Esophagus muscularis mucosa (tissue), 4 donors: ENCODE measurements at places on chromosomes 2 and 18. TPM values are rescaled to one million over a fixed set of nuclear protein-coding genes. Genes with fewer than 3 reads are reported as not detected.

The GALNT14 gene
- total RNA-seq: 1.0 TPM

The SH3RF3 gene
- total RNA-seq: 13.0 TPM

The LCT gene
- total RNA-seq: not detected

The CKAP2L gene
- 0.91 TPM for total RNA-seq

The IL36A gene
- total RNA-seq: not detected

The ANKRD36 gene
- 25.3 TPM for total RNA-seq

DNA sequence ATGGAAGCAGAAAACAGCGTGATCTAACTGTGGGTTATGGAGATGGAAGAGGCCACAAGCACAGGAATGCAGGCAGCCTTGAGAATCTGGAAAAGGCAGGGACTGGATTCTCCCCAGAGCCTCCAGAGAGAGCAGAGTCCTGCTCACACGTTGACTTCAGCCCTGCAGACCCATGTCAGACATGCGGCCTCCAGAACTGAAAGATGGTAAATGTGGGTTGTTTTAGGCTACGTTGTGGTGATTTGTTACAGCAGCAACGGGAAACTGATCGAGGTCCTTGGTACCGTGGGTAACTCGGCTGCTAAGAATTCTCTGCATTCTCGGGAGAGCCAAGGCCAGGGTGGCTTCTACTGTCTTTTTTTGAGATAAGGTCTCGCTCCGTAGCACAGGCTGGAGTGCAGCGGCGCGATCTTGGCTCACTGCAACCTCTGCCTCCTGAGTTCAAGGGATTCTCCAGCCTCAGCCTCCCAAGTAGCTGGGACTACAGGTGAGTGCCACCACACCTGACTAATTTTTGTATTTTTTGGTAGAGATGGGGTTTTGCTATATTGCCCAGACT, 97.1 kb downstream of the ACKR3 start:
- no peaks in the 10 kb centered on the region for H3K27me3 ChIP-seq
- no peak overlapping the region for H3K27ac ChIP-seq
- H3K36me3 ChIP-seq: no peaks in the 10 kb centered on the region

DNA sequence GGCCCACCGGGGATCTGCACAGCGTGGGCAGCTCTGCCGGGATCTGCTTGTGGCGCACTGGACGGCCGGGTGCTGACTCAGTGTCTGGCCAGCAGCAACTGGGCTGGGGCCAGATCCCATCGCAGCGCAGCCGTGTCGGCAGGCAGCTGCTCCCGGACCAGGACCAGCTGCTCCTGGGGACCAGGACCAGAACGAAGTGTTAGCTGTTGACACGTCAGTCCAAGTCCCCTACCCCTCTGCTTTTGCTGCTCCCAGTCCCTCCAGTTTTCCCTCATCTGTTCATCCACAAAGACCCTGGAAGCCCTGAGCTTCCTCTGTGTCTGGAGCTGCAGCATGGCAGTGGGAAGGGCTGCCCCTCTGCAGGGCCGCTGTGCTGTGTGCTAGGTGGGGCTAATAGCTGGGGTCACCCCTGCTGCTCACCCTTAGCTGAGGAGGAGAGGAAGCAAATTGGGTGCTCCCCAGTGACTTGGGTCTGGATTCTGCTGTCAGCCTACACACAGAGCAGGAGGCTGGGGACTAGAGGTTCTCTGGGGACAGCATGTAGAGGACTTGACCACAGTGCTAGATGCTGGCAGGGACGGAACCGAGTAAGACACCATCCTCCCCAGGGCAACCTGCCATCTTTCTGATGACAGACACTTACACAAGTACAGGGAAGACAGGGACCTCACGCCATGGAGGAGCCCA, 16.9 kb upstream of the KIF1A start:
- no peaks in the 10 kb centered on the region for H3K36me3 ChIP-seq
- no peak overlapping the region for H3K27ac ChIP-seq
- no peak overlapping the region for H3K4me3 ChIP-seq
- DNase-seq: no peak
- no peaks in the 10 kb centered on the region for H3K27me3 ChIP-seq

- no peak overlapping the region for H3K27ac ChIP-seq
- H3K4me3 ChIP-seq: no peak overlapping the region
- no peak for DNase-seq
- peaks cover 22% of the 10 kb centered on the region for H3K4me1 ChIP-seq
- peaks cover 50% of the 10 kb centered on the region for H3K36me3 ChIP-seq
Measured at GRCh38 chr2:70083344-70084156, 3.7 kb upstream of the PCBP1 start.

- H3K36me3 ChIP-seq: no peaks in the 10 kb centered on the region
- no peaks in the 10 kb centered on the region for H3K27me3 ChIP-seq
- H3K4me3 ChIP-seq: no peak overlapping the region
Measured at GRCh38 chr2:127080226-127080937, 26.6 kb downstream of the BIN1 start.

DNA sequence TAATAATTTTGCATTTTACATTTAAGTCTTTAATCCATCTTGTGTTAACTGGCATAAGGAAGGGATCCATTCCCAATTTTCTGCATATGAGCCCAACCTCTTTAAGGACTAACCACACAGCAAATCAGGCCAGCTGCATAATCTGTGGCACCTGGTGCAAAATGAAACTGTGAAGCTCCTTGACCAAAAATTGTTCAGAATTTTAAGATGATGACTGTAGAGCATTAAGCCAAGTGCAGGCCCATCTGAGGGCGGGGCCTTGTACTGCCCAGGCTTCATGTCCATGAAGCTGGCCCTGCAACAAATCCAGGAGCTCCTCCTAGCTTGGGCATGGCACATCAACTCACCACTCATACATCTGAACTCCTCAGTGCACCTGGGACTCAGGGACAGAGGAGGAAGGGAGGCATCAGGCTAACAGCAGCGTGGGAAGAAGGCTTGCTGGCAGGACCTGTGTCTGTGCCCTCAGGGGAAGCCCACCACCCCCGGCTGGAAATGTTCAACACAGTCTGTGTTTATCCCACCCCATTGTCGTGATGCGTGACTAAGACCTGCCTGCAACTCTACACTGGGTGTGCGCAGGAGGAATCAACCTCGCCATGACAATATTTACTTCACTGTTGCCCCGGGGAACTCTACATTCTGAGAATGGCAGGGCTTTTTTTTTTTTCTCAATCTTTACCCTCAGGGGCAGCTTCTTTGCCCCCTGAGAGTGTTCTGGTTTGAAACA, 128.9 kb upstream of the SIX2 start:
- H3K36me3 ChIP-seq: no peaks in the 10 kb centered on the region
- peaks cover 19% of the 10 kb centered on the region for H3K27me3 ChIP-seq
- H3K4me1 ChIP-seq: no peaks in the 10 kb centered on the region
- H3K27ac ChIP-seq: no peak overlapping the region

- H3K27me3 ChIP-seq: no peaks in the 10 kb centered on the region
- H3K4me1 ChIP-seq: no peaks in the 10 kb centered on the region
- no peaks in the 10 kb centered on the region for H3K36me3 ChIP-seq
- H3K27ac ChIP-seq: no peak overlapping the region
- no peak overlapping the region for H3K4me3 ChIP-seq
Measured at GRCh38 chr2:10135296-10136089, 13.0 kb downstream of the RRM2 start.

DNA sequence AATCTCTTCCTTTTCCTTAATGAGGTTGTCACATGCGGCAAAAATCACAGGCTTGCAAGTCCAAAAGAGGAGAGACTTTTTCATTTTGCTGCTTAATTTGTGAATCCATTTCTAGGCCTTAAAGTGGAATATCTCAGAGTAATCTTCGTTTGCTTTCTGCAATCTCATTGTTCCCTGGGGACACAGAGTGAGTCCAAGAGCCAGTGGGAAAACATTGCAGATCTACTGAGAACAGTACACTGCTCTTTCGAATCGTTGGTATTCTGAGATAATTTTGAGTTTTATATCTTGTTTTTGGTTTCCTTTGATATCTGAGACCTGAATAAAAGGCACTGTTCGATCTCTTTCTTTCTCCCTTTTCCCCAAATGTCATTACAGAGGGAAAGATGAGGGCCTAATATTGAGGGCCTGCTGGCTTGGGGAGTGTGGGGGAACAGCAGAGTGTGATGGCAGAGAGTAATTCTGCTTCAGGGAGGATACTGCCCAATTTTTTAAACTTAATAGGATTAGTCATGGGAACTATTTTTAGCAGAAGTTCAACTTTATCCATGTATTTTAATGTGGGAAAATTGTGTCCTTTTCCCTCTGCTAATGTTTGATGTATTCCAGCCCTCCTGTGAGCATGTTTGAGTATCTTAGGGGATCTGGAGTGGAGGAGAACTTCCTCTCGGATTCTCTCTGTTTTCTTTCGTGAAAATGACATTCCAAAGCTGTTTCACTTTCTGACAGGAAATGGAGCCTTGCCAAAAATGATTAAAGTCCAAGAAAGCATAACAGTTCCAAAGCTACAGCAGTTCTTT, 418.2 kb upstream of the ZEB2 start:
- peaks cover 25% of the 10 kb centered on the region for H3K4me1 ChIP-seq
- DNase-seq: no peak
- no peak overlapping the region for H3K4me3 ChIP-seq
- peak overlapping the region; percentile 51 for H3K27ac ChIP-seq
- H3K36me3 ChIP-seq: no peaks in the 10 kb centered on the region

DNA sequence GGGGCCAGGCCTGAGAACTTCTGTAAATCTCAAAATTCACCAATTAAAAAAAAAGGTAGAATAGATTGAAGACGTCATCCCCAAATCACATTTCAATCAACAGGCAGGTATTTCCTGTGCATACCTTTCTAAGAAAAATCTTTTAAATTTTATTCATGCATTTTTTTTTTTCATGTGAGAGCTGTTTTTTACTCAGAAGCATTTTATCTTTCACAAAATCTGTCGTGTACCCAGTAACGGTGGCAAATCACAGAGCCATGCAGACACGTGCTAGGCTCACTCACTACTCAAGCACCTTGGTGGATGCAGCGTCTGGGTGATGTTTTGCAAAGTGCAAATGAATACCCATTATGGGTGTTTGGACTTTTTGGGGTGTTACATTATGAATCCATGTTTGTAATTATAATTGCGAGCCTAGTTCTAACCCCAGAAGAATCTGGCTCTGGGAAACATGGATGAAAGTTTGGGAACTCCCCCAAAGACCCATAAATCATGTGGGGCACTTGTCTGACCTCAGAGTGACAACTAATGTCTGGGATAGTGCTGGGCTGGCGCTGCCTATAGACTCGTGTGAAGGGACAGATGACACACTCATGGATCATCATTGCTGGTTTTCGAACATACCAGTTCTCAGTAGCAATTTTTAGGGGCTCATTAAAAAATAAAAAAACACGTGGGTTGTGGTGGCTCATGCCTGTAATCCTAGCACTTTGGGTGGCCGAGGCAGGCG, 335.2 kb downstream of the LPIN1 start:
- DNase-seq: no peak
- no peaks in the 10 kb centered on the region for H3K36me3 ChIP-seq
- H3K4me1 ChIP-seq: no peaks in the 10 kb centered on the region
- no peak overlapping the region for H3K27ac ChIP-seq

DNA sequence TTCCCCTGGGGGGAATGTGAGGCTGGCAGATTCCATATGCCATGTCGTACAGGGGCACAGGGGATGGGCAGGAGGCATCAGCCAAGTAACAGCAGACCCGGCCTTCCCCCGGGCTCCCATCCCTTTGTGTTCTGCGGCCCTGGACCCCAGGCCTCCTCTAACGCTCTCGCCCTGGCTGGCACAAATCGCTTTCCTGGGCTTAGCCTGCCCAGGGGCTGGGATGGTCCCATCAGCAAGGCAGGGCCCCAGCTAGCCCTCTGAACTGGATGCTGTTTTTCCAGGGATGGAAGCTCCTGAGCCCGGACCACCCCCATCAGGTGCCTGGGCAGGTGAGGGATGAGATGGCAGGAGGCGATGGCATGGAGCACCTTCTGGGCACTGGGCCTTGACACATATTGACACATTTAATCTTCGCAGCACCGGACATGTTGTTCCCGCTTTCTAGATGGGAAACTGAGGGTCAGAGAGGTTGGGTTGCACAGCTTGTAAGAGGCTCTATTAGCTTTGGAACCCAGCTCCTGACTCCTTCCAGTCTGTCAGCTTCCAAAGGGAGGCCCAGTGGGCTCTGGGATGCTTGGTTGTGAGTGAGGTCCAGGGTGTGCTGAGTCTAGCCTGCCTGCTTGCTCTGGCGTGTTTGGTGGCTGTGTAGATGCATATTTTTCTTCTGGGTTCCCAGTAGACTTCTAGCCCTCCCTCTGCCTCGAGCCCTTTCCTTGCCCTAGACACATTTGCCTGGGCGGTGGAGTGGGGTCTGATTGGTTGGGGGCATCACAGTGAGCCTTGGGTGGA, 40.3 kb downstream of the GLI2 start:
- H3K36me3 ChIP-seq: no peaks in the 10 kb centered on the region
- no peak overlapping the region for H3K4me3 ChIP-seq
- H3K4me1 ChIP-seq: peaks cover 15% of the 10 kb centered on the region
- no peaks in the 10 kb centered on the region for H3K27me3 ChIP-seq
- DNase-seq: no peak

GRCh38 chr18:65347446-65347845, 403.4 kb upstream of the CDH7 start:
- H3K27ac ChIP-seq: no peak overlapping the region
- H3K27me3 ChIP-seq: no peaks in the 10 kb centered on the region
- no peak for DNase-seq

DNA sequence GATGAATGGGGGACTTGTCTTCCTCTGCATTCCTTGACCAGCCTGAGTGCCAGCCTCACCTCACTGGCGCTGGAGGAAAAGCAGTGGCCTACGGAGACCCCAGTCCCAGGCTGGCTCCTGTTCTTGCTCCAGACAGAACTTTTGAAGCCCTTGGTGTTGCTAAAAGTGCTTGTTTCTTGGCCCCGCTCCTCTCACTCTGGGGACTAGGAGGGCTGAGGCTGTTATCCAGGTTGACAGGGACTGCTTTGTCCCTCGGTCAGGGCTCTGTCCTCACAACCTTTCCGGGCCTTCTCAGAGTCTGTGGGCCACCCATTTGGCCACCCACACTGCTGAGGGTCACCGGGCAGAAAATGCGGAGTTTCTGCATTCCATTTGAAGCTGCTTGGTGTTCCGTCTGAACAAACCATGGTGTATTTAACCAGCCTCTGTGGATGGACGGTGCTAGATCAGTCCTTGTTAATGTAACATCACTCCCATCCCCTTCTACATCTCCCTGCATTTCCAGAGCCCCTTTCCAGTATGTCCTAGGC, 25.6 kb downstream of the B3GNT7 start:
- no peaks in the 10 kb centered on the region for H3K4me1 ChIP-seq
- DNase-seq: no peak
- no peaks in the 10 kb centered on the region for H3K36me3 ChIP-seq
- H3K27ac ChIP-seq: no peak overlapping the region
- H3K27me3 ChIP-seq: no peaks in the 10 kb centered on the region
- H3K4me3 ChIP-seq: no peak overlapping the region

DNA sequence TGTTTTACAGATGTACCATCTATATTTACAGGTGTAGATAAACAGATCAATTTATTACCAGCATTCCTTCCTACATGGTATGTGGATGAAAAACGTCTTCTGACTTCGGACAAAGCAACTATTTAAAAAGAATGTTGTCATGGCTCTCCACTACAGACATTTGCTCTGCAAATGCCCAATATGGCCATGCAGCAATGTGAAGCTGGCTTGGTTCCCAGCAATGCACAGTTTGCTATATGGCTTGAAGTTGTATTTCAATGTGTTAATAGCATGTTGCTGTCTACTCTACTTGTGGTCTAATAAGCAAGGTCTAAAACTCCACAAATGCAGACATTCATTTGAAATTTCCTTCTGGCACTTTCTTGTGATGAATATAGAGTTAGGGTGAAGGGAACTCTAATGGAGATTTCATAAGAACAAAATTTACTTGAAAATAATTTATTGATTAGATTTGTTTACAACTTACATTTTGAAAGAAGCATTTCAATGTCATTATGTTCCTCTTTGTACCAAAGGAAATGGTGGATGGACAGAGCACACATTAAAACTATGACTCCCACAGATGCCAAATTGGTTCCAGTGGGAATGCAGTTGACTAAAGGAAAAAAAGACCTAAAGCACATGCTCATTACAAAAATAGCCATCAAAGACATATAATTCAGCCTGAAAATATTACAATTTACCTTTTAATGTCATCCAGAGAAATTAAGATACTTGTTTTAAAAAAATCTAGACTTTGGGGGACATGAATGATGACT, 234.0 kb downstream of the DYM start:
- H3K36me3 ChIP-seq: no peaks in the 10 kb centered on the region
- no peak overlapping the region for H3K4me3 ChIP-seq
- H3K4me1 ChIP-seq: peaks cover 23% of the 10 kb centered on the region
- no peak overlapping the region for H3K27ac ChIP-seq
